Stimulated activated CD8-positive, alpha-beta memory T cell treated with anti-CD3 and anti-CD28 coated beads, Interleukin-7, amount 100 ng/mL, for 1 hour (primary cell): ENCODE measurements at places on chromosomes 16 and 17.

DNA sequence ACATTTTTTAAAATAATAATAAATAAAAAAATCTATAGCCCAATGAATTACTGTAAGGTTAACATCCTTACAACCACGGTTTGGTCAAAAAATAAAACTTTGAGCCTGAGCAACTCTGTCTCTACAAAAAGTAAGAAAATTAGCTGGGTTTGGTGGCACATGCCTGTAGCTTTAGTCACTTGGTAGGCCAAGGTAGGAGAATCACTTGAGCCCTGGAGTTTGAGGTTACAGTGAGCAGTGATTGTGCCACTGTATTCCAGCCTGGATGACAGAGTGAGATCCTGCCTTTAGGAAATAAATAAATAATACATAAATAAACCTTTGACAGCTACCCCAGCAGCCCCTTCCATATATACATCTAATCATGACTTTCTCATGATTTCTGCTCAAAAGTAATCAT is 26.9 kb upstream of the PHAF1 start:
- DNase-seq: no peak

GRCh38 chr17:7606280-7606679 is 8.4 kb downstream of the FXR2 start:
- DNase-seq: no peak

DNA sequence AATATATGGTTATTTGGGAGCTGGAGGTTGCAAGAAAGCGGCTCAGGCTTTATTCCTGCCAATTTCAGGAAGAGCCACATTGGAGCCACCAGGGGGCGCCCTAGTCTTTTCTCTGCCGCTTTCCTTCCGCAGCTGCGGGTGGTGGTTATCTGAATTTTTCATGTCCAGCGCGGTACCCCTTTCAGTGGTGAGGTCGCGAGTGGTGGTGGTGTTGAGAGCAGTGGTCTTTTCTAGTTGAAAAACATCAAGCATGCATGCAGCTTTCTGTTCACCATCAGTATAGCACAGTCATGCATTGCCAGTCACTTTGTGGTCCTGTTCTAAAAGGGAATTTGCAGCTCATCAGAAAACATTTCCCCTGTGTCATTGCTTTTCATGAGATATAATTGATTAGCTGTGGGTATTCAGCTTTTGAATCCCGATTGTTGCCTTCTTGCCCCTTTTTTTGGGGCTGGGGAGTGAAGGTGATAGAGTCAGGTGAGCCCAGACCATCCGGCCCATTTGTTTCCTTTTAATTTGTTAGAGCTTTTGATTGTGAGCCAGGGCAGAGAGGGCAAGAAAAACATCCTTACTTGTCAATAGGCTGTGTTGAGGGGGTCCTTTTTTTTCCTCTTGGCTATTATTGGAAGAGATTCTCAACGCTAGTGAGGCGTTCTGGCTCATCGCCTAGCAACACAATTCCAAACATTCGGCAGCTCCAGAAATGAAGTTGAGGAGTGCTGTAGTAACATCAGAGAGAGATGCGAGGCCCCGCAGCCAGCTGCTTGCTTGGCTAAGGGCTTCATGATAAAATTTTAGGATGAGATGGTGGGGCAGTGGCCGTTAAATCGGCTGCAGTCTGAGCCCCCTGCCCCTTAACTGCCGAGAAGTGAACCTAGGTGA is 119.0 kb downstream of the SNX29 start:
- peak; percentile 52 for DNase-seq

GRCh38 chr17:29149431-29150064 is 30.6 kb downstream of the MYO18A start:
- no peak for DNase-seq

- DNase-seq: no peak
Measured at GRCh38 chr17:77218902-77219301, 78.1 kb downstream of the SEC14L1 start.

- no peak for DNase-seq
Measured at GRCh38 chr16:74070237-74070636, 226.4 kb upstream of the PSMD7 start.

DNA sequence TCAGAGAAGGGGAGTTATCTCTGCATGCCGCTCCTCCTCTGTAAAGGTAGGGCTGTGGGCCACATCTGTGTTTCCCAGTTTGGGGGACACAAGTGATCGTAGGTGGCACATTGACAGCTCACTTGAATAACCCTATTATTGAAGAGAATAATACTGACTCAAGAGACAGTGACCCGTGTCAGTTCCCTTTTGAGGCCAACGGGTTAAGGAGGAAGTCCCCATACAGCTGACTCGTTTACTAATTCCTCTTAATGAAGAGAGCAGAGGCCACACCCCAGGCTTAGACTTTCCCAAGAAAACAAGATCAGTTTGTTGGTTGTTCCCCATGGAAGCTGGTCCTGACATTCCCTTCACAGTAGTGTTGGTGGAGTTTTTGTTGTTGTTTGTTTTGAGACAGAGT is 33.0 kb downstream of the IL4R start:
- DNase-seq: no peak
